ENCODE measurements at places on chromosomes 2 and 18.
A peak's percentile ranks its signal among the peaks of the same experiment; 100 is the strongest.

DNA sequence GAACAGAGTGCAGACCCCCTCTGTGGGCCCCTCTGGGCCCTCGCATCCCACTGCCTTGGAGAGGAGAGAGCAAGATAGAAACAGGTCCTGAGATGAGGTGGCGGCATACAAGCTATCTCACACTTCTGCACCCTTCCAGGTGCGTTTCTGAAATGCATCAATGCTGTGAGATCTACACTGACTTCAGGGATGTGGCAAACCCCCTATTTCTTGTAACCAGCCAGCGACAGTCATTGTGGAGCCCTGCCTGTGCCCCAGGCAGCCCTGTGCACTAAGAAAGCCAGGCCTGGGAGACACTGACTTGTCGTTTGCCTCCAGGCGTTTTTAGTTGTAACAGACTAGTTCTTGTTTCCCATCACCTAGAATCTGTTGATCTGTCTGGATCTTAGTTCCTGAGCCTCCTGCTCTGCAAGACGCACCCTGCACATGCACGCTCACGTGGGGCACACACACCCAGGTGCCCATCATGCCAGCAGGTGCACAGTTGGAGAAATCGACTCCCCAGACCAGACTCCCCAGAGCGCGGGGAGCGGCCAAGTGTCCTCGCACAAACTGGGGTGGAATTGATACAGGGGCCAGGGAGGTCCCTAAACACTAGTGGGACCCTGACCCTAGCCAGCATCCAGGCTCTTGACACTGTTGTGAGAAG, 238.0 kb downstream of the FAM210A start:
- DNase-seq: no peak
- peaks cover 9% of the 10 kb centered on the region for H3K36me3 ChIP-seq
- peaks cover 2% of the 10 kb centered on the region for H3K4me1 ChIP-seq
- H3K4me3 ChIP-seq: no peak overlapping the region

DNA sequence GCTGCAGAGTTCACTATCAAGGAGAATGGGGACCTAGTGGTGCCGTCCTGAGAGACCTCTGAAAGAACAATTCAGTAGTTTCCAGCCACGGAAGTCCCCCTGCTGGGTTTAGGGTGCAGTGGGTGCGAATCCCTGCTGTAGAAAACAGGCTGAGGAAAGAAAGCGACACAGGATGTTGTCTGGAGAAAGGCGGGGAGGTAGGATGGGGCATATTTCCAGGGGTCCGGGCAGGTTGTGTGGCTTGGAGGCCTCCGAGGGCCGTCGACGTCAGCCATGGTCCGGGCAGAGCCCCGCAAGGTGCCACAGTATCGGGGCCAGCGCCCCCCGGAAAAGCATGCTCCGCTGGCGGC, 807 bp upstream of the CREB1 start:
- H3K36me3 ChIP-seq: peaks cover 26% of the 10 kb centered on the region
- peak overlapping the region; percentile 96 for H3K4me3 ChIP-seq
- peaks cover 47% of the 10 kb centered on the region for H3K4me1 ChIP-seq
- H3K27me3 ChIP-seq: peaks cover 2% of the 10 kb centered on the region
- H3K27ac ChIP-seq: peak overlapping the region; percentile 99
- peak; percentile 57 for DNase-seq

GRCh38 chr2:175463589-175464310, 282.2 kb upstream of the ATP5MC3 start:
- no peak overlapping the region for H3K27ac ChIP-seq
- H3K4me1 ChIP-seq: no peaks in the 10 kb centered on the region
- H3K36me3 ChIP-seq: no peaks in the 10 kb centered on the region
- H3K4me3 ChIP-seq: no peak overlapping the region
- H3K27me3 ChIP-seq: no peaks in the 10 kb centered on the region
- DNase-seq: no peak

- no peak overlapping the region for H3K4me3 ChIP-seq
- peaks cover 3% of the 10 kb centered on the region for H3K4me1 ChIP-seq
- no peak for DNase-seq
- H3K36me3 ChIP-seq: peaks cover 2% of the 10 kb centered on the region
- H3K27ac ChIP-seq: no peak overlapping the region
These were observed 68.8 kb upstream of the TMEM247 start for GRCh38 chr2:46410273-46411244.

DNA sequence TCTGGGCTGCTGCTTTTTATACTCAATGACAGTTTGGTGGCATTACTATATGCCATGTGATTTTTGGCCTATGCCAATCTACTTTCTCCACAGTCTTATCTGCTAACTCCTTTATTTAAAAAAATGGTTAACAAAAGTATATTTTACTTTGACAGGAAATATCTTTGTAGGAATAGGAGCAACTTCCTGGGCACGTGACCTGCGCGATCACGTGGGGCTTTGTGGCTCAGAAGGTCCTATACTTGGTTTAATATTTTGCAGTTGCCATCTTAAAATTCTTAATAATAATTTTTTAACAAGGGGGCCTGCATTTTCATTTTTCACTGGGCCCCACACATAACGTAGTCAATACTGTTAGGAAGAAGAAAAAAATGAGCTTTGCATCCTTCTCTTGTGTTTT, 249.7 kb downstream of the ACTR3 start:
- no peaks in the 10 kb centered on the region for H3K27me3 ChIP-seq
- H3K4me1 ChIP-seq: no peaks in the 10 kb centered on the region
- no peaks in the 10 kb centered on the region for H3K36me3 ChIP-seq
- H3K4me3 ChIP-seq: no peak overlapping the region
- DNase-seq: no peak
- H3K27ac ChIP-seq: no peak overlapping the region

Data from T-helper 2 cell treated with Interferon-gamma antibody and Interleukin-4, amounts not matched to agents 5 μg/mL and 100 μg/mL, for 36 hours (primary cell).